SJSA1 (cell line): ENCODE measurements at places on chromosomes 5 and 9. TPM values are rescaled to one million over a fixed set of nuclear protein-coding genes. Genes with fewer than 3 reads are reported as not detected.
A peak's percentile ranks its signal among the peaks of the same experiment; 100 is the strongest.

The DMRT3 gene
- not detected in 2 replicates for total RNA-seq

The FYB1 gene
- total RNA-seq, result 0.34 and 0.68 TPM in 2 replicates

The SLC6A3 gene
- not detected in 2 replicates for total RNA-seq

GRCh38 chr5:36364473-36364872, 62.8 kb upstream of the RANBP3L start:
- H3K4me1 ChIP-seq, result no peaks in the 10 kb centered on the region
- DNase-seq, result no peak
- H3K4me3 ChIP-seq, result no peak overlapping the region
- H3K27me3 ChIP-seq, result no peaks in the 10 kb centered on the region
- H3K27ac ChIP-seq, result no peak overlapping the region
- H3K36me3 ChIP-seq, result no peaks in the 10 kb centered on the region

- no peak overlapping the region for H3K4me3 ChIP-seq
- H3K4me1 ChIP-seq, result no peaks in the 10 kb centered on the region
- H3K36me3 ChIP-seq, result no peaks in the 10 kb centered on the region
- no peak for DNase-seq
- H3K27ac ChIP-seq, result no peak overlapping the region
These were observed 152.1 kb upstream of the SLC24A2 start for GRCh38 chr9:19940811-19941535.

DNA sequence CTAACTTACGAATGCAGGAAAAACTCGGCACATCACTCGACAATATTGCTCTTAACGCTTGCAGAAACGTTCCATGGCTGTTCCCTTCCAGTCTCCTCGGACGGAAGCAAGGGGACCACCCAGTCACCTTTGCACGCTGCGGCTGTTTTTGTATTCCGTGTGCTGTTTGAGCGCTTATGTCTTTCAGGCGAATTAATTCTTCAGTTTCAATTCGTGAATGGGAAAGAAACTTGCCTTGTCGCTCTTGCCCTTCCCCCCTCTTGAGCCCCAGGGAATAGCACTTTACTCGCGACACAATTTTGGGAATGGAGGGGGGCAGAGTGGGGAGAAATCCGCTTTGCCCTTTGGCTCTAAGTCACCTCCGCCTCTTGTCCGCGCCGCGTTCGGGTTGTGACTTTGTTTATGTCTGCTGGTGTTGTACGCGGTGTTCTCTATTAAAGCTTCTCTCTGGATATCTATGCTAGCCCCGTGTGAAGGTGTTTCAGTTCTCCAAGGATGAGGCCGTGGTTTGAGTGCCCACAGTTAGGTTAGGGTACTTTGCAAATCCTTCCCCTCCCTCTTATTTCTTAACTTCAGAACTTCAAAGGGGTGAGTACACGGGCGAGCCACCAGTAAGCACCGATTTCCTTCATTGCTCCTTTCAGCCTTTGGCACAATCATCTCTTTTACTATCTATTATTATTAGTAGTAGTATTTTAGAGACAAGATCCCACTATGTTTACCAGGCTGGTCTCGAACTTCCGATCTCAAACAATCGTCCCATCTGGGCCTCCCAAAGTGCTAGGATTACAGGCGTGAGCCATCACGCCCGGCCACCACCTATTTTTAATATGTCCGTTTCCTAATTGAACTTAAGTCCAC, 2.7 kb downstream of the FOXB2 start:
- H3K36me3 ChIP-seq, result no peaks in the 10 kb centered on the region
- no peak overlapping the region for H3K27ac ChIP-seq
- DNase-seq, result no peak

DNA sequence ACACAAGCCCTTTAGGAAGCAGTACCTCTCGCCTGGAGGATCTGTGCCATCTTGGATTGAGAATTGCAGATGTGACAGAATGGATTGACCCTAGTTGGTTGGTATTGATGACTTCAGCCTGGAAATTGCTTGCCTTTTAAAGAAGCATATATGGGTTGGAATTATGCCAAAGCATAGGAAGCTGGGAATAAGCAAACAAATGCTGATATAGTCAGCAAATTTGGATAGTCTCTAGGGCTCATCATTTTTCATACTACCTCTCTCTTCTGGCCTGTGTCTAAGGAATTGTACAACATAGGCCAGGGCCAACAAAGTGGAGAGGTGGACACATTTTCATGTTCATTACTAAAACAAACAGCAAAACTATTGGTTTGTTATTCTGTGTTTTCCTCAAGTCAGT, 13.2 kb downstream of the TRIM32 start:
- H3K4me1 ChIP-seq, result peaks cover 9% of the 10 kb centered on the region
- H3K27me3 ChIP-seq, result no peaks in the 10 kb centered on the region

DNA sequence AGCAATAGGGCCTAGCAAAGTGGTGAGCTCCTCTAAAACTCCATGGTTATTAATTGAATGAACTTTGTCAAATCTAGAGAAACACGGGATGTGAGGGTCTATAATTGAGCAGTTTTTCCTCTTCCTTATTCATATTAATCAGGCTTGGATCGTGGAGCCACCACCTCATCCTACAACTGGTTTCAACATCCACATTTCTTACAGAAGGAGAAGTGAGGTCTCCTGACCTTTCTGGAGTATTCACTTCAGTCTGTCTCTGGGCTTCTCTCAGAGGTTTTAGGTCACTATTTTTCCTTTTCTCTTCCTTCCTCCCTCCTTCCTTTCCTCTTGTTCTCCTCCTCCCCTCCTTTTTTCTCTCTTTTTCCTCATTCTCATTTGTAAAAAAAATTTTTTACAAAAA, 177.3 kb upstream of the ACTBL2 start:
- no peak for DNase-seq
- no peak overlapping the region for H3K27ac ChIP-seq
- H3K36me3 ChIP-seq, result no peaks in the 10 kb centered on the region
- no peaks in the 10 kb centered on the region for H3K27me3 ChIP-seq
- no peak overlapping the region for H3K4me3 ChIP-seq

- no peaks in the 10 kb centered on the region; the same call in 1 of the 2 replicates for H3K36me3 ChIP-seq
- H3K4me3 ChIP-seq, result no peak overlapping the region
- H3K27me3 ChIP-seq, result no peaks in the 10 kb centered on the region
- no peak for DNase-seq
These were observed 59.7 kb downstream of the PRELID2 start for GRCh38 chr5:145775411-145775810.

- DNase-seq, result no peak
- no peaks in the 10 kb centered on the region for H3K36me3 ChIP-seq
- peaks cover 33% of the 10 kb centered on the region for H3K27me3 ChIP-seq
- H3K4me3 ChIP-seq, result no peak overlapping the region
These were observed 132.5 kb downstream of the PAX5 start for GRCh38 chr9:36901528-36901927.

GRCh38 chr9:123338710-123339665, 17.0 kb upstream of the CRB2 start:
- no peak for DNase-seq
- H3K4me3 ChIP-seq, result no peak overlapping the region
- H3K4me1 ChIP-seq, result peaks cover 11% of the 10 kb centered on the region
- H3K36me3 ChIP-seq, result no peaks in the 10 kb centered on the region

GRCh38 chr9:125529589-125530515, 177.2 kb downstream of the MAPKAP1 start:
- no peak for DNase-seq
- no peaks in the 10 kb centered on the region for H3K27me3 ChIP-seq
- H3K36me3 ChIP-seq, result no peaks in the 10 kb centered on the region
- H3K4me1 ChIP-seq, result no peaks in the 10 kb centered on the region
- H3K4me3 ChIP-seq, result no peak overlapping the region
- H3K27ac ChIP-seq, result no peak overlapping the region

- DNase-seq, result no peak
- H3K27ac ChIP-seq, result no peak overlapping the region
- no peaks in the 10 kb centered on the region for H3K4me1 ChIP-seq
- peaks cover 7% of the 10 kb centered on the region; the same call in 1 of the 2 replicates for H3K36me3 ChIP-seq
These were observed 87.6 kb downstream of the PHF2 start for GRCh38 chr9:93663877-93664548.

- H3K27me3 ChIP-seq, result no peaks in the 10 kb centered on the region
- H3K36me3 ChIP-seq, result no peaks in the 10 kb centered on the region; the same call in 1 of the 2 replicates
- no peak overlapping the region for H3K4me3 ChIP-seq
- H3K27ac ChIP-seq, result no peak overlapping the region
- peaks cover 58% of the 10 kb centered on the region for H3K4me1 ChIP-seq
These were observed 75.1 kb downstream of the MRPS27 start for GRCh38 chr5:72244862-72245371.

- H3K4me3 ChIP-seq, result peak within 1 kb of the TSS; percentile 49
- H3K36me3 ChIP-seq, result no peaks in the 10 kb centered on the region
- DNase-seq, result peak; percentile 92
- peaks cover 58% of the 10 kb centered on the region for H3K4me1 ChIP-seq
- peak within 1 kb of the TSS; percentile 44 for H3K27ac ChIP-seq
These were observed at the start of gene ADRA1B for GRCh38 chr5:159915904-159916840. Gene ADRA1B, plus strand, starts transcription at chr5:159916482. Its CDS starts 424 bp downstream, at chr5:159916906.
